ENCODE measurements at places on chromosomes 4 and X.

DNA sequence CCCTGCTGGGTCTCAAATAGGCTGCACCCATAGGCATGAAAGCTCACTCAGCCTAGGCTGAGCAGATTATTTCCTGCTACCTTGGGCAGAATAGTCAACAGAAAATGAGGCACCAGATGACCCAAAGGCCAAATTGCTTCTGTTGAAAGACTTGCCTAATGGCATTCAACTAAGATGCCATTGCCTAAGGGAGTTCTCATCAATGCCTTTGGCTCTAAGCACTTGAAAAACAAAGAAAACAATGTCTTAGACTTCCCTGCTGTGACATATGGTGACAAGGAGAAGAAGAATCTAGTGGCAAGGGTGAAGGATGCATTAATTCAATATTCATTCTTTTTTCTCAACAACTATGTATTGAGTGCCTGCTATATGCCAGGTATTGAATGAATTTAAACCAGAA is 25.7 kb upstream of the PCDH19 start:
- no peak for DNase-seq

DNA sequence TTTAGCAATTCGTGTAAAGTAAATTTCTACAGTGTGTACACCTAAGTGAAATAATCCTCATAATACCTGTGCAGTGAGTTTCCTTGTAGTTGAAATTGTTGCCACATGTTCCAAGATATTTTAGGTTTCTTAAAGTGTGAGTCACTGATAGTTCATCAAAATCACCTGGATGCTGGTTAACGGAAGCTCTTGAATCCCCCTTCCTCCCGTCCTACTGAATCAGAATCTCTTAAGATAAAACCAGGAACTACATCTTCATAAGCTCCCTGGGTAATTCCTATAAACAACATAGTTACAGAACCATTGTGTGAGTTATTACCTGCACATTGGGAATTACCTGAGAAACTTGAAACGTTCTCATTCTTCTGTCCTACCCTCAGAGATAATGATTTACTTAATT is 197.4 kb upstream of the HS3ST1 start:
- DNase-seq = no peak

- DNase-seq = no peak
These were observed 22.7 kb downstream of the NUDT6 start for GRCh38 chr4:122899682-122900081.

- no peak for DNase-seq
These were observed 12.9 kb downstream of the TMEM184C start for GRCh38 chr4:147629783-147630730.

DNA sequence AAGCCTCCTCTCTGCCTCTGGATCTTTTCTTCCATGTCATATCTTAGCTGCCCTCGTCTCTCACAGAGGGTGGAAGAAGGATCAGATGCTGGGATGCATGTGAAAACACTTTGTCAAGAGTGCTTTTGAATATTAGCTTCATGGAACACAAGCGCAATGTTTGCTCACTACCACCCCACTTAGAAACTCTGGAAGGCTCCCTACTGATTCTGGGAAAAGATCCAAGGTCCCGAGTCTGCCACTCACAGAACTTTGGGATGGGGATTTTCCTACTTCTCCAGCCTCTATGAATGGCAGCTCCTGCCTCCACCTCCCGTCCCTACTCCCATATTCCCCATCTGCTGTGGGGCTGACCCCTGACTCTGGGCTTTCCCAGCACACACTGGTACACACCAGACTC is 40.2 kb upstream of the CRMP1 start:
- no peak for DNase-seq

- DNase-seq = no peak
These were observed 33.8 kb upstream of the SPANXN1 start for GRCh38 chrX:145213504-145213903.

- no peak for DNase-seq
These were observed 537 bp downstream of the RBM10 start for GRCh38 chrX:47145395-47146120.

- DNase-seq = no peak
These were observed 301.2 kb downstream of the MAPK10 start for GRCh38 chr4:86058621-86059020.

GRCh38 chr4:177005674-177006230 is 213.0 kb upstream of the VEGFC start:
- no peak for DNase-seq

GRCh38 chr4:8188085-8188484 is 11.0 kb upstream of the SH3TC1 start:
- no peak for DNase-seq

- no peak for DNase-seq
These were observed 7.3 kb downstream of the VEGFD start for GRCh38 chrX:15376956-15377355.

DNA sequence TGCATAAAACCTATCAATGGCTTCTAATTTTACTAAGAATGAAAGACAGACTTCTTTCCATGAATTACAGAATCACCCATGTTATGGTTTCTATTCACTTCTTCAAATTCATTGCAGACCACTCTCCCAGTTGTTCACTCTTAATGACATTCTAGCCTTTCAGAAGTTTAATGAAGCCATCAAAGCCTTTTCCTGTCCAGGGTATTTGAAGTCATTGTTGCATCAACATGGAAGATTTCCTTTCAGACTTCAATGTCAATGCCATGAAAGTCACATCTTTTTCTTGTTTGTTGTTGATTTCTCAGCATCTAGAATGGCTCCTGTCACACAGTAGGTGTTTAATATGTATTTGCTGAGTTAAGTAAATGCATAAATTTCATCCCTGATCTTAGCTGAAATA is 48.1 kb upstream of the ARSJ start:
- DNase-seq = no peak

- DNase-seq = no peak
These were observed 53.2 kb upstream of the C1QTNF7 start for GRCh38 chr4:15374656-15375055.

DNA sequence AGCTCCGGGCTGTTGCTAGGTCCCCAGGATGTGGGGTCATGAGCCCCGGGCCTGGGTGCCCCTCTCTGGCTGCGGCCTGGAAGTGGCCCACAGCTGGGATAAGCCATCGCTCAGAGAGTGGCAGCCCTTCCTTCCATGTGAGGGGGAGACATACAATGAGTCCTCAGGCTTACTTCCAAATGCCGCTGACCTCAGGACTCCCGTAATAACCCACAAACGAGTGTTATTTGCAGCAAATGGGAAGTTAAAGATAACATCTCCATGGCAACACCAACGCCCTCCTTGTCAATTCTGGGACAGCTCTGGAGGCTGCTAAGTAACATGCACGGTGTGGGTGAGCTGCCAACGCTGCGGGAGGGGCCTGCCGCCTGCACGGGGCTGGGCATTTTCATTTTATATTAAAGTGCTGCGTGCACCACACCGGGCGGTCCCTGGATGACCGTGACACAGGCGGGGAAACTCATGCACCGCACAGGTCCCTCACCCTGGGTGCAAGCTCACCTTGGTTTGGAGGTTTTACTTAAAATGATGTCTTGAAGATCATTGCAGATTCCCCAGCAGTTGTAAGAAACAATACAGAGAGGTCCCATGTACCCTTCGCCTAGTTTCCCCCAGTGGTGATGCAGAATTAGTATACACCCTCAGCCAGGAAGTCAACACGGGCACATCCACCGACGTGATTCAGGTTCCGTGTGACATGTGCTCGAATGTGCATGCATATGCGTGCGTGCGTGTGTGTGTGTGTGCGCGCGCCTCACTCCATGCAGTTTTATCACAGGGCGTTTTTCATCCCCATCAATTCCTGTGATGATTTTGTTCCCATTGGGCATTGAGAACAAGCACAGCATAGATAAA is 79.4 kb downstream of the ABLIM2 start:
- peak; percentile 19 for DNase-seq

DNA sequence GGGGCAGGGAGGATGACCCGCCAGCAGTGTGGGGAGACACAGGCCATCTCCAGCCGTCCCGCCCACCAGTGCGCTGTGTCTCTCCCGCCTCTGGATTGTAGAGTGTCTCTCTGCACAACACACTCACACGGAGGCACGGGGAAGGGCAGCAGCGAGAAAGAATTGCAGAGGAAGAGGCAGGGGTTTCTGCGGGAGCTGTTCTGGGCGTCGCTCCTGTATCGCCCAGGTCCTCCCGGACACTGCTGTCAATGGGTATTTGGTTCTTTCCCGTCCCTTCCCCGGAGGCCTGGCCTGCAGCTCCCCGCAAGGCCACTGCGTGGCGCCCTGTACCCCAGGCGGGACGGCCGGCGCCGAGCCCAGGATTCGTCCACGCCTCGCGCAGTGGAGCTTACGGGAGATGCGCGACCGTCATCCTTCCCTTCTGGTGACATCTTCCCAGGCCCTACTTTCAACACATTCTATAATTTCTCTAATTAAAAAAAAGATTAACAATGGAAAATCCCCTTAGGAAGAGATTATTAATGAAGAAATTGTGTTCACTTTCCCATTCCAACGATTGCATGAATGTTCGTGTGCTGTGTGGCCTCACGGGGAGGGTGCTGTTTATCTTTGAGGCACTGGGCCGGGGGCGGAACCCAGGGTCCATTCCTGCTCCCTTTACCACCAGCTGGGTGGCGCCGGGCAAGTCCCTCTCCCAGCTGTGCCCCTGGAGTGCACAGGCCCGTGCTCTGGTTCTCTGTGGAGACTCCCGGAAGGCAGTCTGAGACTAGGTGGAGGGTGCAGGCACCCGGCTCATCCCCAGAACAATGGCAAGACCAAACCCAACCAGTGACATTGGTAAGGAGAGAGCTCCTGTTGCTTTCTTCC is 95.7 kb downstream of the CPZ start:
- peak; percentile 46 for DNase-seq

DNA sequence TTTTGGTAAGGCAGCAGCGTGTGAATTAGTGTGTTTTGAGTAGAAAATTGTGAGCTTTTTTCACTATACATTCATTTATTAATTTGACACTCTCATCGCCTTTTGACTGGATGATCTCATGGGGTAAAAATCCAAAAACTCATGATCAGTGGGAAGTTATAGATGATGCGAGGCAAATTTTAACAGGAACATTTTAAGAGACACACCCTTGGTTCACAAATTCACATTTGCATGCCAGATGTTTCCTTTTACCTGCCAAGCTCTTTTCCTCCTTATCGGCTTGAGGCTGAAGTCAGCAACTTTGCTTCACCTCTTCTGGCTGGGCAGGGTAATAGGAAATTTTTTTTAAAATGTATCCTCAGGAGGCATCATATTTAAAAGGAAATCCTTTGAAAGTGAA is 318.0 kb upstream of the HS3ST1 start:
- no peak for DNase-seq

DNA sequence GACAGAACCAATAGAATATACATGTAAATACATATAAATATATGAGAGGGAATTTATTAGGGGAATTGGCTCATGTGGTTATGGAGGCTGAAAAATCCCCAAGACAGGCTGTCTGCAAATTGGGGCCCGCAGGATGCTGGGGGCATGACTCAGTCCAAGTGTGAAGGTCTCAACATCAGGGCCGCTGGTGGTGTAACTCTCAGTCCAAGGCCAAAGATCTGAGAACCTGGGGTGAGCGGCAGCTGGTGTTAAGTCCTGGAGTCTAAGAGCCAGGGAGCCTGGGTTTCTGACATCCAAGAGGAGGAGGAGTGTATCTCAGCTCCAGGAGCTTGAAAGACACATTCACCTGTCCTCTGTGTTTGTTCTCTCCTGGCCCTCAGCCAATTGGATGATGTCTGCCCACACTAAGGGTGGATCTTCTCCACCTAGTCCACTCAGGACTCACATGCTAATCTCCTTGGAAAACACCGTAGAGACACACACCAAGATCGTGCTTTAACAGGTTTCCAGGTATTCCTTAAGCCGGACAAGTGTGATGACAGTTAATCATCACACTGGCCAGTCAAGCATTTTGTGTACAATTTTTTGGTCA is 28.9 kb downstream of the TIGD2 start:
- no peak for DNase-seq

- DNase-seq = no peak
These were observed 184.3 kb upstream of the BMP3 start for GRCh38 chr4:80846210-80846609.

DNA sequence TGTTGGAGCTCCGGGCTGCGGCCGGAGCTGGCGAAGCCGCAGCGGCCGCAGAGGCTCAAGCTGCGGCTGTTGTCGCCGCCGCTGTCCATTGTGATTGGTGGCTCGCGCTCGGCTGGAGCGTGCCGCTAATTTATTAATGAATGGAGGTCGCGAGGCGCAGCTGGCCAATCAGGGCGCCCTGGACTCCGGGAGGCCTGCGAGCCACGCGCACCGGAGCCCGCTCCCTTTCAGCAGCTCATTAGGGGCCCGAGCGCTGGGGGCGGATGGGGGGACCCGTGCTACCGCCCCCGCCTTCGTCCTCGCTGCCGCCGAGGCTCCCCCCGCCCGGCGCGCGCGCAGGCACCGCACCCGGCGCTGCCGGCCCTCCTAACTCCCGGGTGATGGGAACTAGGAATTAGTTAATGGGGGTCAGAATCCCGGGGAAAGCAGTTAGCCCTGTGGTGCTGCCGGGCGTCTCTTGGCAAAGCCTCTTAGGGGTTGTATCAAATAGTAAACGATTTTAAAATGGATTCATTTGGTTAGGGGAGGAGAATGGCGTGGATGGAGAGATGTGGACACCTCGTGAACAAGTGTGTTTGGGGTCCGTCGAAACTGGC is 589 bp upstream of the NEUROG2 start:
- DNase-seq = no peak

DNA sequence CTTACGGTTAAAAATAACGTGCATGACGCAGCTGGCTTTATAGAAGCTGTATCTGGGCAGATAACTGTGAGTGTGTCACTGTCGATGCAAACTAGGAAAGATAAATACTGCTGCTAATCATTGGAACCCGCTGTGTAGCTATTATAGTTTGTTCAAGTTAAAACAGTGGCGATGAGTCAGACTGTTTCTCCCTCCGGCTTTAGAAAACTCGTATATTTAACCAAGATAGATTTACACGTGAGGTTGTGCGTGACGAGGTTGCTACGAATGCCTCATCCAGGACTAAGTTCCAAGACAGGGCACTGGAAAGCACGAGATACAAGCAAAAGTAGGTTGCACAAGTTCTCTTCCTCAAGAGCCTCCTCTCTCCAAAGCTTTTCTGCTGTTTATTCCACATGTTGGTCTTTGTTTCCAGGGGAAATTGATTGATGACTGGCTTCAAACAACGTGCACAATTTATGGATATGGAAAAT is 270.7 kb downstream of the FBXW7 start:
- DNase-seq = no peak

GRCh38 chr4:156781852-156782251 is 189.7 kb downstream of the PDGFC start:
- DNase-seq = no peak

GRCh38 chr4:126869967-126870366 is 762.8 kb upstream of the INTU start:
- no peak for DNase-seq

- no peak for DNase-seq
These were observed 69.1 kb upstream of the EOLA2 start for GRCh38 chrX:150007356-150007755.

Data from tibial artery (tissue), 4 donors.